AG10803 (cell line): ENCODE measurements at places on chromosomes 4 and X.

GRCh38 chrX:130330706-130331105 is 9.0 kb upstream of the SLC25A14 start:
- DNase-seq: peak; percentile 39

DNA sequence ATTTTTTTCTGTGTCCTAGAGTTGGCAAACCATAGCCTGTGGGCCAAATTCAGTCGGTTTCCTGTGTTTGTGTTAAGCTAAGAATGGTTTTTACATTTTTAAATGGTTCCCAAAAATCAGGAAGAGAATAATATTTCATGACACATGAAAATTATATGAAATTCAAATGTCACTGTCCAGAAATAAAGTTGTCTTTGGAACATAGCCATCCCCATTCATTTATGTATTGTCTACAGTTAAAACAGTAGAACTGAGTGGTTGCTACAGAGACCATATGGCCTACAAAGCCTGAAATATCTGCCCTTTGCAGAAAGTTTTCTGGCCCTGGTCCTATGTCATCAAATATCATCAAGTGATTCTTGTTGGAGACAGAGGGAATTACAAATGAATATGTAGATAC is 15.5 kb downstream of the FRMPD4 start:
- no peak for DNase-seq

GRCh38 chr4:158053086-158053485 is 119.7 kb downstream of the GASK1B start:
- DNase-seq: no peak

- DNase-seq: peak; percentile 38
Measured at GRCh38 chr4:151276787-151277562, at the start of gene PRSS48. TSS of gene PRSS48 (plus strand) at chr4:151277161. CDS start at chr4:151277173, 12 bp downstream.

GRCh38 chr4:48275247-48275646 is 5.6 kb upstream of the TEC start:
- peak; percentile 17 for DNase-seq

DNA sequence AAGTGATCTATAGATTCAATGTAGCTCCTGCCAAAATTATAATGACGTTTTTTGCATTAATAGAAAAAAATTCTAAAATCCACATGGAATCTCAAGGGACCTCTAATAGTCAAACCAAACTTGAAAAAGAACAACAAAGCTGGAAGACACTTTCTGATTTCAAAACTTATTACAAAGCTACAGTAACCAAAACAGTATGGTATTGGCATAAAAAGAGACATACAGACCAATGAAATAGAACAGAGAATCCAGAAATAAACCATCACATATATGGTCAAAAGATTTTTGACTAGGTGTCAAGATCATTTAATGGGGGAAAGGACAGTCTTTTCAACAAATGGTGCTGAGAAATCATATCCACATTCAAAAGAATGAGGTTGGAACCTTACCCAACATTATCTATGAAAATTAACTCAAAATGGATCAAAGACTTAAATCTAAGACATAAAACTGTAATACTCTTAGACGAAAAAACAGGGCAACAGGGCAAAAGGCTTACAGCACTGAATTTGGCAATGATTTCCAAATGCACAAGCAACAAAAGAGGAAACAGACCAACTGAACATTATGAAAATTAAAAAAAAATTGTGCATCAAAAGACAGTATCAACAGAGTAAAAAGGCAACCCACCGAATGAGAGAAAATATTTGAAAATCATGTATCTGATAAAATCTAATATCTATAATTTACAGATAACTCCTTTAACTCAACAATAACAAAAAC is 3.9 kb downstream of the FBXO8 start:
- DNase-seq: no peak

DNA sequence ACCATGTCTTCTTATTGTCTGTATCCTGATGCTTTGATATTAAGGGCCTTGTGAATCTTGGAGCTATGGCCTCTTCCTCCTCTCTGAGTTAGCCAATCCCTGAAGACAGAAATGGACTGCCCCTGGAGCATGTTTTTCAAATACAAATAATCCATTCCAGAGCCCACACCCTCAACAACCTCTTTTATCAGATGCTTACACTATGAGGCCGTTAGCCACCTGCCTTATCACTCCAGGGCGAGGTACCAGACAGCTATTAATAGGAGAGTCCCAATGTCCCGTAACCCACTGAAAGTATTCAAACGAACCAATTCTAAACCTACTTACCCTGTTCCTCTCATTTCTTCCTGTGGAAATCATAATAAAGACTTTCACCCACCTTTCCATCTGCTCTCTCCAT is 165.0 kb downstream of the ARHGAP24 start:
- no peak for DNase-seq

DNA sequence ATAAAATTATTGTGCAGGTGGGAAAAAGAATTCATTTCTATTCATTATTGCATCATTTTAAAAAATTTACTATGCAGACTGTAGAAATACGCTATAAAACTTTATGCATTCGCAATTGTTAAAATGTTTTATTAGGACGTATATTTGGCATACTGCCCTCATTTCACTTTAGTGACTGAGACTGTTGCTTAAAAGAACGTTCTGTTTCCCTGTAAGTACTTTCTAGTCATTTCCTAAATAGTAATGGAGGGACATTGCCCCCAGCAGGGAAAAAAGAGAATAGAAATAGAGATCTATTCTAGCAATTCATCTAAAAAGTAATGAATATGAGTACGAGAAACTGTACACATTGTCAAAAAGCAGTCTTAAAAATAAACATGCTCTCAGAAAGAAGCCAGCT is 1295.8 kb upstream of the TENM3 start:
- DNase-seq: peak; percentile 59

GRCh38 chrX:131955099-131955777 is 67.9 kb upstream of the STK26 start:
- DNase-seq: no peak

GRCh38 chr4:111812114-111812513 is 333.1 kb upstream of the FAM241A start:
- no peak for DNase-seq

DNA sequence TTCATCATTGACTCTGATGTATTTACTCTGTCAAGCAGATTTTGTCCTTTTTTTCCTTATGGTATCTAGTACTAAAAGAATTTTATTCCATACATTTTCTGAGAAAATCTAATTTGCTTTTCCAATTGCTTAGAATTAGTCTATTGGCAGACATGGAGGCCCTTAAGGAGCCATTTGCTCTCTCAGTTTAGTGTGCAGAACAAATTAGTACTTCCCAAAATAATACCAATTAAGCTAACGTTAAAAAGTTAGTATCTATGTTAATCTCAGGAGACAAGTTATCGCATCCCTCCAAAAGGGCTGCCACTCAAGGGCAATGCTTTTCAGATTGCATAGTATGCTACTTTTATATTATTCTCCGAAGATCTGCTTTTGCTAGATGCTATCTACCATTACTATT is 47.7 kb downstream of the PDHA2 start:
- no peak for DNase-seq

GRCh38 chr4:14583331-14583730 is 418.9 kb upstream of the CPEB2 start:
- no peak for DNase-seq

DNA sequence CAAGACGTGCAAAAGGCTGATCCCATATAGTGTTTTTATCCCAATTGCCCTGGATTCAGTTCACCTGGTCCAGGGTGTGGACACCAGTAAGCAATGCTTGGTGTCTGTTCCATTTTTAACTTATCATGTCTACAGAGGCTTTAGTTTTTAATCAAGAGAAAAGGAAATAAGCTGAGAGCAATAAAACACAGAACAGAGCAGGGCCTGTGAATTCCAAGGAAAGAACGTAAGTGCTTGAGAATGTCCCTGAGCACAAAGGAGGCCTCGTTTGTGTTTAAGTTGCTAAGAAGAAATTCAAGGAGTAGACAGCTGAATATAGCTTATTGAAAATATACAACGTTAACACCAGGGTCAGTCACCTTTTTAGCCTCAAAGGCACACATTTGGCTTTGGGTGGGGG is 191.3 kb downstream of the GPC3 start:
- peak; percentile 1 for DNase-seq

DNA sequence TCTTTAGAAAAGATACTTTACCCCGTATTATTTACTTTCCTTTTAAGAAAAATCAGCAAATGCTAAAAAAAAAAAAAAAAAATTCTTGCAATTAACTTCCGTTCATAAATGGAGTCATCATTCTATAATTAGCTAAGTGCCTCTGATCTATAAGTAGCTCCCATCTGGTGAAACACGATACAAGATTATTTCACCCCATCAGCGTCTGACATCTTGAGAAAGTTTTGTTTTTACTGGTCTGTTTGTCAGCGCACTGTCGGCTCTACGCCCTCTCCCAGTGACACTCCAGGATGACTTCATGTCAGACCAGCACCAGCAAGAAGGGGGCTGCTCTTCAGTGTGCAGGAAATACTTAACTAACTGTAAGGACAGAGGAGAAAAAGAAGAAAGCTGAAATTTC is 108.3 kb downstream of the AFAP1 start:
- peak; percentile 87 for DNase-seq

- DNase-seq: no peak
Measured at GRCh38 chrX:8629871-8630270, 102.1 kb downstream of the ANOS1 start.

DNA sequence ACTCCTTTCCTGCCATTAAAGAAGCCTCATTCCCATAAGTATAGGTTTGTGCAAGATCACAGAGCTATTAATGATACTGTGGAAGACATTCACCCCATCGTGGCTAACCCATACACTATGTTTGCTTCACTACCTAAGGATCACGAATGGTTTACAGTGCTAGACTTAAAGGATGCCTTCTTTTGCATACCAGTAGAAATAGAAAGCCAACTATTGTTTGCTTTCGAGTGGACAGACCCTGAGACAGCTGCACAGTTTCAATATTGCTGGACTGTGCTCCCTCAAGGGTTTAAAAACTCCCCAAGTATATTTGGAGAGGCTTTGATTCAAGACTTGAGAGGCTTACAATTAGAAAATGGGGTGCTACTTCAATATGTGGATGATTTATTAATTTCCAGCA is 16.0 kb upstream of the PAPSS1 start:
- DNase-seq: no peak

DNA sequence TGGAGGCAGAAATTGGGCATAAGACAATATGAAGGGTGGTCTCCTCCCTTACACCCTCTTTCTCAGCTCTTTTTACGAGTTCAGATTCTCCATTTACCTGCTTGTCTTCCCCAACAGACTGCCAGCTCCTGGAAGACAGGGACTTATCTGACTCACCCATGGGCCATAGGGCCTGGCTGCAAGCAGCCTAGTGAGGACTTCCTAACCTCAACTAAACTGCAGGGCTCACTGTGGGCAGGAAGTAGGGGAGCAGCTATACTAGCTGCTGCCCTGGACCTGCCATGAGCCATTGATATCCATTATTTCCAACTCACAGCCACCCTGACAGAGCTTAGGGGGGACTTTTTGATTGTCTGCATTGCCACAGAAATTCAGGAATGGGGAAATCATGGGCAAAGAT is 11.5 kb upstream of the ZNF718 start:
- DNase-seq: no peak

GRCh38 chr4:7762376-7763030 is 177.2 kb downstream of the AFAP1 start:
- DNase-seq: no peak

- DNase-seq: peak; percentile 21
Measured at GRCh38 chr4:141132709-141133145, 542 bp downstream of the RNF150 start.

DNA sequence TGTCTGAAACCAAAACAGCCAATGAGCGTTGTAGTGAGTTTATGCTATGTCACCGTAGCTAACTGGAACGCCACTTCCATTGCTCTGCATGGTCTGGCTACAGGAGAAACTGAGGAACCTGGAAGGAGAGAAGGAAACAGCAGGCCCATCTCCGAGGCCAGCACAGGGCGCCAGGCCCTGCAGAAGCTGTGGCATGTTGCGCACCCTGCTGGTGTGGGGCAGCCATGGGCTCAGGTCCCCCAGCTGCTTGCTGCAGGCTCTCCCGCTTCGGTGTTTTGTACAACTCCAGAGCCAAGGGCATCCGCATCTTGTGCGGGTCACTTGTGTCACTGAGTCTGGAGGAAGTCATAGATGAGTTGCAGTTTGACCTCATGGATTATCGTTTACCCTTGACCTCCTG is 89.2 kb downstream of the AFAP1 start:
- no peak for DNase-seq

DNA sequence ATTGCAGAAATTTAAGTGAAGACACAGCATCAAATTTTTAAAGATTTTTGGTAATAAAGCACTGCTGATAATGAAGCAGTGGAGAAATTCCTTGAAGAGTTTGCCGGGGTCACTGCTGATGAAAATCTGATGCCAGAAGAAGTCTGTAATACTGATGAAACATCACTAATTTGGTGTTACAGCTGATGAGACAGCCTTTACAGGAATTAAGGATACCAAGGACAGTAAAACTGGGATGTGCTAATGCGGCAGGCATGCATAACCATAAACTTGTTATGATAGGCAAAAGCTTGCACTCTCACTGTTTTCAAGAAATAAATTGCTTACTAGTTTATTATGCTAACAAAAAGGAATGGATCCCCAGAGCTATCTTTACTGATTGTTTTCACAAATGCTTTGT is 52.9 kb upstream of the VEGFC start:
- DNase-seq: peak; percentile 92

GRCh38 chrX:49282647-49283011 is 13.0 kb downstream of the PPP1R3F start:
- peak; percentile 22 for DNase-seq

- peak; percentile 13 for DNase-seq
Measured at GRCh38 chr4:23614284-23614892, 275.5 kb downstream of the PPARGC1A start.

- DNase-seq: peak; percentile 86
Measured at GRCh38 chr4:122873821-122874593, 47.4 kb downstream of the FGF2 start.

- no peak for DNase-seq
Measured at GRCh38 chr4:30837861-30838260, 117.7 kb downstream of the PCDH7 start.

GRCh38 chr4:2036327-2036726 is 22.8 kb upstream of the NAT8L start:
- no peak for DNase-seq

DNA sequence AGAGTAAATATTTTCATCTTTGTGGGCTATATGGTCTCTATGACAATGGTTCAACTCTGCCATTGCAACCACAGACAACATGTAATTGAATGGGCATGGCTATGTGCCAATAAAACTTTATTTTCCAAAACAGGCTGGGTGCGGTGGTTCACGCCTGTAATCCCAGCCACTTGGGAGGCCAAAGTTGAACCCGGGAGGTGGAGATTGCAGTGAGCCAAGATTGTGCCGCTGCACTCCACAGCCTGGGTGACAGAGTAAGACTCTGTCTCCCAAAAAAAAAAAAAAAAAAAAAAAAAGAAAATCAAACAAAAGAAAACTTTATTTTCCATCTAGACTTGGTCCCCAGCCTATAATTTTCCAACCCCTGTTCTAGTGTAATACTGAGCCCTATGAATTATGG is 38.4 kb upstream of the LAS1L start:
- no peak for DNase-seq

DNA sequence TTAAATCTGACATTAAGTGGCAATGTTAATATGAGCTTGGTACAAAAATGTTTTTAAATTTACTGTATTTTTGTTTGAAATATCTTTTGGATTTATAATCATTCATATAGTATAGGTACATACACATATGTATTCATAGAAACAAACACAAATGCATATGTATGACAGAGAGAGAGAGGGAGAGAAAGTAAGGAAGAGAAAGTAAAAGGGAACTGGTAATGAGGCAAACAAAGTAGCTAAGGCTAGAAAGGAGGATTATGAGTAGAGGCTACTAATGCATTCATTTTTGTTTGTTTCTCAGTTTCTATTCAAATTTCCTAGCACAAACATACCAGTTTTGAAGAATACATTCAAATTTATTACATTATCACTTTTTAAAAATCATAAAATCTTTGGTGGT is 132.4 kb downstream of the GLRA3 start:
- DNase-seq: no peak
